ENCODE measurements at places on chromosomes 6 and 20.

- DNase-seq: no peak
These were observed 19.4 kb downstream of the ESF1 start for GRCh38 chr20:13765299-13765698.

- no peak for DNase-seq
These were observed 6.7 kb downstream of the MTCH1 start for GRCh38 chr6:36979347-36979742.

DNA sequence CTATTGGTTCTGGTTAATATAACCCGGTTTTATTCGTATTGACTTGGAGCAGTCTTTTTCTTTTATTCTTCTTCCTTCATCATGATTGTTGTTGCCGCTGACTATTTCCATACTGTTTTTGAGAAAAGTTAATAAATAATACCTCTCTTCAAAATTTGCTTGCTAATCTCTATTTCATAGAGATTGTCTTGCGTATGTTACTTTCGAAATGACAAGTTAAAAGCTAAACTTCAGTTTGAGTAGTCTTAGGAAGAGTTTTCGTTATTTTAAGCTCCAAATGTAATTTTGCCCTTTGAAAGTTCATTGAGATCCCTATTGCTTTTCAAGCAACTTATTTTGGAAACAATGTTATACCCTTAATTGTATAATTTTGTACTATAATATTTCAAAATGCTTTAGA, 36.4 kb downstream of the DCBLD1 start:
- no peak for DNase-seq

DNA sequence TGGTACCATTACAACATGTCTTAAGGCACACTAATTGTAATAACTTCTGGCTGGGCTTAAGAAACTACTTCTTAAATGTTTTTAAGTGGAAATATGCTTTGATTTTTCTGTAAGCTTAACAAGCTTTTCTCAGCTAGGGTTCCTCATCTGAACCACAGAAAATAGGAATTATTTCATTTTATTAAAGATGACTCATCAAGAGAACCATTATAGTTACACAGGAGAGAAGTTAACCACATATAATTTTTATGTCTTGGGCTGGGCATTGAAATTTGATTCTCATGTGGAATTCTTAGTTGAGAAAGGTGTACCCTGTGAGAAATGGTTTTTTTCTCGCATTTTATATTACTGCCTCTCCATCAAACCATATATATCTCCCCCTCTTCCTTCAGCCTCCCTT, 75.1 kb downstream of the QKI start:
- DNase-seq: no peak

DNA sequence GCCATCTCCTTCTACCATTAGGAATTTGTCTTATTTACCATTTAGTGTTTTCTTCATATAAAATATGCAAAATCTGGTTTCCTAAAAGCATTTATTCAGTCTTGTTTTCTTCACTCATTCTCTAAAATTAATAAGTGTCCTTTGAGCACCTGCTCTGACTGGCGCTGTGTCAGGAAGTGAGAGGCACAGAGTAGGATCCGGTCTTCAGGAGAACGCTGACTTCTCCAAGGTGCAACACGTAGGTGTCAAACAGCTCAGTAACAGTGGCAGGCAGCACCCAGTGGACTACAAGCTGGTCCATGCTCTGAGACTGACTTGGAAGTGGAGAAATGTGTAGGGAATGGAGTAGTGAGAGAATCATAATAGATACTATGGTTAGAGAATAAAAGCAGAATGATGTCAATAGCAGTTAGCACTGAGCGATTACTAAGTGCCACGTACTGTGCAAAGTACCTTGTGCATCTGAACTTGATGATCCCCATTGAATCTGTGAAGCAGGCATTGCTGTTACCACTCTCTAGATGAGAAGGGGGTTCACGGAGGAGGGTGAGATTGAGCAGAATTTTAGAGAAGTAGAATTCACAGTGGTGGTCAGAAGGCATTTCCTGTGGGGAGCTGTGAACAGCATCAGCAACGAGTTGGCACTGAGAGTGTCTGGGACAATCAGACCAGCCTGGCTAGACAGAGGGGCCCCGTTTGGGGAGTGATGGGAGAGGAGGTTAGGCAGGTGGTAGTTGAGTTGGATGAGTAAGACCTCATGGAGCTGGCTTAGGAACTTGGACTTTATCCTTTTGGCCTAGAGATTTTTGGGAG, 569.8 kb downstream of the QKI start:
- DNase-seq: no peak

- DNase-seq: no peak
These were observed 135.1 kb upstream of the ENPP5 start for GRCh38 chr6:46305833-46306232.

DNA sequence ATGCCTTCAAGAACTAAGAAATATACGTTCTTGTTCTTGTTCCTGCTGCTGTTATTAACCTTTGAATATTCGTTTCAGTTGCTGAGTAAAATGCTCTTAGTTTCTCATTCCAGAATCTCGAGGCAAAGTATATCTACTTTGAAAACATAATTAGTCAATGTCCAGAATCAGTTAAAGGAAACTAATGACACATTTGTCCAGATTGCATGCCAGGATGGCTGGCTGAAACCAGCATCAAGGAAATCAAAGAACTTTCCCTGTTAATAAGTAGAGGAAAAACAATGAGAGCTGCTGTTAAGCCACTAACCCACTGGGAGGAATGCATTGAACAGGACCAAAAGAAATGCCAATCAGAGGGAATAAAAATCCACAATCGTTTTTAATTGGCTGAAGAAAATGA, 196.9 kb downstream of the ALDH8A1 start:
- DNase-seq: no peak

DNA sequence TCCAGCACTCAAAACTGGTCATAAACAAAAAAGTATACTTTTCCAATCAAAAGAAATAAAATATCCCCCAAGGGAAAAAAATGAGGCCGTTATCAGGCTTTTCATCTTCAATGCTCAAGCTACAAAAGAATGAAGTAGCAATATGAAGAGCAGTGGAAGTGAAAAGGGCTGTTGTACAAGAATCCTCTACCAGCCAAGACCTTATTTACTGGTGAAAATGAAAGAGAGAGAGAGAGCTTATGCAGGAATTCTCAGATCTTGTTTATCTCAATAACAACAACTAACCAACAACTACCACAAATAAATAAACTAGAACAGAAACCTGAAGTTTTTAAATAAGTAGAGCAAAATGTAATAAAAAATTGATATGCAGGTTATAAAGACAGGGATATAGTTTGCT, 400.6 kb downstream of the HDGFL1 start:
- no peak for DNase-seq

GRCh38 chr6:107989166-107990094, 31.4 kb upstream of the SEC63 start:
- DNase-seq: no peak

GRCh38 chr20:57605045-57605444, 15.2 kb downstream of the ZBP1 start:
- no peak for DNase-seq

DNA sequence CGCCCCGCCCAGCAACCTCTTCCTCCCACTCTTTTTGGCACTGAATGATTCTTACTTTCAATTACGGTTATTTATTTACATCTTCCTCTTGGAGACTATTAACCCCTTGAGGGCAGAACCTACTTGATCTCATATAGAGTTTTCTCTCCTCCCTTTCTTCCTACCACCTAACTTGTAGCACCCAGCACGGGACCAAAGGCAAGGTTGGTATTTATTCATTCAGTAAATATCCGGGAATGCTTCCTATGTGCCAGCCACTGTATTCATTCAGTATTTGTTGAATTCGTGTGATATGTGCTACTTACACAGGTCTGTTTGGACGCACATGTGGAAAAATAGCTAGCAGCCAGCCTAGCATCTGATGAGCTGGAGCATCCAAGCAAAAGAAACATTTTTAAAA, 1.3 kb upstream of the CNKSR3 start:
- DNase-seq: no peak

DNA sequence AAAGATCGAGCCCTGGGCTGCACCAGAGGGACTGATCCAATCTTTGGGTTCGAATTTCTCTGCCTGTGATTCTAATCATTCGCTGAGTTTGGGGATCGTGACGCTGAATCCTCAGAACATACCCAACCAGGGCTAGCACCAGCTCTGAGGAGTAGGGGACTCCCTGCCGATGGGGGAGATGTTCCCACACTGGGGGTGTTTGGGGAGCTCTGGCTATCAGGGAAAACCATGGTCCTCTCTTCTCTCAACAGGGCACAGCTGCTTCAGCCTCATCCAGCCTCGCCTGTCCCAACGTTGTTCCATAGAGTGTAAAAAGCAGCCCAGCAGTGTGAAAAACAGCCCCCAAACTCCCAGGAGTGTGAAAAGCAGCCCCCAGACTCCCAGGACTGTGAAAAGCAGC, 136.6 kb downstream of the ANKRD60 start:
- no peak for DNase-seq

DNA sequence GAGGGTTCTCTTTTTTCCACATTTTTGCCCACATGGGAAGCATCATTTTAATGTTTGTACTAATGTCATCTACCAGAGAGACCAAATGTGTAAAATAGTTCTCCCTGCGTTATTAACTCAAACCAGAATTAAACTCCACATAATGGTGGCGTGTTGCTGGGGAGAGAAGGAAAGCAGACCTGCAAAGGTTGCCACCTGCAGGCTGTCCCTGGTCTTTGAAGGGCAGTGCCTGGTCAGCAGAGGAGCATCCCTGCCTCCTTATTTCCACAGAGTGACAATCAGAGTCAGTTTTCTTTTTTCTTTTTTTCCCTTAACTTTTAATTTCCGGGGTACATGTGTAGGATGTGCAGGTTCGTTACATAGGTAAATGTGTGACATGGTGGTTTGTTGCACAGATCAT, 214.5 kb downstream of the TBX18 start:
- DNase-seq: no peak

GRCh38 chr20:8389381-8390036, 257.4 kb downstream of the PLCB1 start:
- DNase-seq: no peak

- DNase-seq: no peak
These were observed 322.8 kb downstream of the CD83 start for GRCh38 chr6:14440215-14440910.

DNA sequence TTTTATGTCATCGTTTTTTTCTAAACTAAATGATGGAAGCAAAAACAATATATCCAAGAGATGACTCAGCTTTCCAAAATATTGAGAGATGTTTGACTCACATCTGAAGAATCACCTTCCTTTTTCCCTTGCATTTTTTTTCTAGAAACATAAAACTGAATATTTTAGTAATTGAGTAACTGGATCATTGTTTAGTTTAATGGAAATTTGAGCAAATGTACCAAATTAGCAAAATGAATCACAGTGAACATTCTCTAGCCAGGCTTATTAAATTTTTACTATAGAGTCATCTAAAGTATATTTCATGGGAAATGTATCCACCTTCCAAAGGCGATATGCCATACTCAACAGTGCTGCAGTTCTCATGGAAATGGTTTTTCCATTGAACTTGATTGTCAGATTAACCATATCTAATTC, 145.5 kb downstream of the TENT5A start:
- no peak for DNase-seq

- no peak for DNase-seq
These were observed at the start of gene PTGIS for GRCh38 chr20:49567421-49568277. Gene PTGIS (minus strand): TSS chr20:49568137. CDS start chr20:49568116, 21 bp downstream.

DNA sequence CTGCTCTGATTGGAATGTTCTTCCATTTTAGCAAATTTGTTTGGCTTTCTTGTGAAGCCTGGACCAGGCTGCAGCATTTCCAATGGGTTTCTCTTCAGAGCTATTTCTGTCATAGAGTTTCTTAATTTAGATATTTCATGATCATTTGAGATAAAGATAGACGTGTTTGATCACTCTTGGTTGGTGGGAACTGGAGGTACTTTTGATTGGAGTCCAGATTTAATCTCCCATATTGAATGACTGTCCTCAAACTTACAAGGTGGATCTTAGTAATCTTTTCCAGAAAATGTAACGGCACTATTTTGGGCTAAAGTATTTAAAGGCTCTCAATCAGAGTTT, 29.2 kb downstream of the RNF144B start:
- no peak for DNase-seq

- no peak for DNase-seq
These were observed 14.8 kb downstream of the DCBLD1 start for GRCh38 chr6:117497237-117497636.

GRCh38 chr6:116229287-116229913, 24.5 kb downstream of the TSPYL4 start:
- DNase-seq: no peak

GRCh38 chr6:115999235-115999634, 61.5 kb downstream of the FRK start:
- DNase-seq: no peak

DNA sequence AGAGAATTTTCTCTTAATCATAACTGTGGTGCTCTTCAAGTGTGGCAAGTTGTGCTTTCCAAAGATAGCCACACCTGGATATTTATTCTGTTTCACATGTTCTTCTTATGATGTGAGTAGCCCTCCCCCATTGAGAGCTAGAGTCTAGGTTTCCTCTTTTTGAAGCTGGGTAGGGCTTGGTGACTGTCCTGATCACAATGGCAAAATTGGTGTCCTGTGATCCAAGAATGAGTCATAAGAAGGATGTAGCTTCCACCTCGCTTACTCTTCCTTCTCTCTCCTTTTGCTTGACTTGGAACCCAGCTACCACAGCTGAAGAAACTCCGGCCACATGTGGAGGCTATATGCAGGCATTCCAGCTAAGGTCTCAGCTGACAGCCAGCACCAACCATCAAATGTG, 7.4 kb upstream of the IGF2R start:
- no peak for DNase-seq

- DNase-seq: no peak
These were observed 129.7 kb downstream of the PRDM13 start for GRCh38 chr6:99736302-99736701.

DNA sequence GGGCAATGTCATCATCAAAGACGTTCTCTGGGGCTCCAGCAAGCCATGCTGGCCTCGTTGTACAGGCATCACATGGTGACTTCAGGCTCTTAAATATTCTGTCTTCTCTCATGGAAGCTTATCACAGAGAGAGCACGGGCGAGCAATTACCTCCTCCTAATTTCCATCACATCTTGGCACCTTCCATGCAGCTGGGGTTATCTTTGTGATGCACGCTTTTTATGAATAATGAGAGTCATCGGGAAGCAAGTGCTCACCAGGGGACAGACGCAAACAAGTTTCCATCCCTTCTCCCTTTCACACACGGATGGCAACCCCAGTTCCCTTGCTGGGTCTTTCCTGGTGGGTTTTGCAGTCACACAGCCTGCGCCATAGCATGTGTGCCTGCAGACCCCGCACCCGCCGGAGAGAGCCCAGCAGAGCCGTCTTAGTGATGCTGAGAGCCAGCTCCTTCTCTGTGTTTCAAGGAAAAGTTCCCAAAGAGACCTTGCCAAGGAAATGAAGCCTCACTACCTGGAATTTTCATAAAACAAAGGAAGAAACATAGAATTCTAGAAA, 116.3 kb upstream of the AFDN start:
- no peak for DNase-seq

DNA sequence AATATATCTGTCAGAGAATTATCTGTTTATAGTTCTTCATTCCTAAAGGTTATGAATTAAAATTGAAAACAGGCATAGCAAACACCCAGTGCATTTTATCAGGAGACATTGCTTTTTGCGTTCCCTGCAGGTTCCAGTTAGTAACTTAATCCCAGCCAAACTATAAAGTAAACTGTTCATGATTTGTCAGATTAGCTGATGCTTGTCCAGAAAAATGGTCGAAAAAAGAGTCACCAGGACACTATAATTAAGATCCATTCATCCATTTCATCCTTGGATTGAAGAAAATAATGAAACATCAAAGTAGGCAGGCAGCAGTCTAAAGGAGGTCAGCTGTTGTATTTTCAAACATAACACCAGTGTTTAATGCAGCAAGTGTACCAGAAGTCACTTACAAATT, 75.9 kb downstream of the EPHA7 start:
- no peak for DNase-seq

GRCh38 chr20:63501818-63502670, 3.2 kb upstream of the EEF1A2 start:
- DNase-seq: no peak

- DNase-seq: no peak
These were observed 38.7 kb downstream of the DACT2 start for GRCh38 chr6:168280899-168281245.
